ENCODE measurements at places on chromosomes 3 and 15.
A peak's percentile ranks its signal among the peaks of the same experiment; 100 is the strongest.

GRCh38 chr15:42157381-42157780 is 945 bp upstream of the PLA2G4F start:
- no peak for DNase-seq

GRCh38 chr3:10292505-10293419 is at the start of gene GHRL:
Gene GHRL (minus strand): TSS chr3:10292947. CDS start chr3:10290180, 2,767 bp downstream.
- DNase-seq, result peak; percentile 10

DNA sequence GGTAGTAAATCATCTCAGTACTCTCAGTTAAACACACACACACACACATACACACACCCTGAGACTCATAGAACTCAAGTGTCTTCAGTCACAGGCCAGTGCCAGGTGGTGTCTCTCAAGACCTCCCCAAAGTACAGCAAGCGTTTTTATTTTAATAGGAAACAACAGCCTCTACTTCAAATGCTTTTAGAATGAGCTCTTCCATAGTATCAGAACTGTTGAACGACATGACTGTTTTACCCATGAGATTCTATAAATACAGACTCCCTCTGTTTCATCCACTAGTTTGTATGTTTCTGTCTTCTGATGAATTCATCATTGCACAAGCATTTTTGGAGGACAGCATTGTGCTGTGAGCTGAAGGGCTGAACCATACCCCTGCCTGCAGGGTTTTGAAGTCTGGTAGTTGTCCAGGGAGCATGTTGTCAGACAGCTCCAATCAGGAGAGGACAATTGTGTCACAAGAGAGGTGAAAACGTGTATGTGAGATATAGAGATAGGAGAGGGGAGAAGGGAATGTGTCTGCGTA is 201.0 kb upstream of the BCL6 start:
- no peak for DNase-seq

DNA sequence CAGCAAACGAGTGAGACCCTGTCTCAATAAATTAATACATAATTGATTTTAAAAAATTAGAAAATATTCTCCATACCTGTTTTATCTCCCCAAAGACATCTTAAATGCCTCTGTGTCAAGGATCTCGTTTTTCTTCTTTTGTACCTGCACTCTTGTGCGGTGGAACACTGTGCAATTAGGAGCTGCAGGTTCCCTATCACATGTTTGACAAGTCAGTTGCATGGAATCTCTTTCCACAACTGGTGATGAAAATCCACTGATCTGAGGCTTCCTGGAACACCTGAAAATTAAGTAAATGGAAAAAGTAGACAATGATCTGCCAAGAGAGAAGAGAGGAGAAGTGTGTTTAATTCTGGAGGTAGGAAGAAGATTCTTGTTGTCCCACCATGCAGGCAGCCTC is 3.0 kb upstream of the SNX22 start:
- DNase-seq, result no peak

DNA sequence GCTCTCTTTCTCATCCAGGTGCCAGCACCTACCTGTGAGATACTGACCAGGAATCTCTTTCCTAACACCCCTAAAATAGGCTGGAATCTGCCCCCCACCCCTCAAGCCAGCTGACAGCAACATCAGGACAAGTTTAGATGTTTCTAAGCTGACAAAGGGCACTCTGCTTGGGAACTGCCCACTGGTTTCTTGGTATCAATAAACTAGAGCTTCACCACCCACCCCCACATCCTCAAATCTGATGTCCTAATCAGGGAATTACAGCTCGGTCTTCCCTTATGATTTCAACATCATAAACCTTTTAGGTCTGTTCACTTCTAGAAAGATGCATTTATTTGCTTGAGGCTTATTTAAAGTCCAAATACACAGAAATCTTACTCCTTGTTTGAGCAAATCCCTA is 34.7 kb downstream of the CEP19 start:
- DNase-seq, result no peak

- DNase-seq, result no peak
Observed at GRCh38 chr3:72658466-72659100, 189.7 kb downstream of the SHQ1 start.

- no peak for DNase-seq
Observed at GRCh38 chr15:30929064-30929669, 25.5 kb downstream of the FAN1 start.

DNA sequence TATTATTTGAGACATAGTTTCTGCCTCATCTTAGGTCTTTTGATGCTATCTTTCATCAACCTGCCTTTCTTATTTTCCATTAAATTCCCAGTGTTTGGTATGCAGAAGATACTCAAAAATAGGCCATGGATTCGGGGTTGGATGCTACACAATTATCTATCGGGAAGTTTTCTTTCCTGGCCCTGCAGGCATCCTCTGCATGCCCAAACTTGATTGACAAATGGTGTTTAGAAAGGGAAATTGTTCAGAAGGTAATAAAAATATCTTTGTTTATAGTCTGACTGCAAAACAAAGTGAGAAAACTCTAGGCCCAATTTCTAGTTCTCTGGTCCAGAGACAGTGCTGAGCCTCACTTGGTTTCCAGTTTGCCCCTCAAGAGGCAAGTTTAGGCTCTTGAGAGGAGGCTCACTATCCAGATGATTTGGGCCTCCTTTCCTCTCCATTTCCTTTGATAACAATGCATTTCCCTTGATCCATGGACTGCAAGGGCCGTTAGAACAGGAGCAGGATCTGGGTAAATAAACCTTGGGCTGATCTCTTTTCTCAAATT is 157.1 kb upstream of the DPH6 start:
- DNase-seq, result no peak

GRCh38 chr3:70824773-70825172 is 512.3 kb upstream of the MDFIC2 start:
- DNase-seq, result no peak

- no peak for DNase-seq
Observed at GRCh38 chr3:102099913-102100312, 250.6 kb downstream of the NFKBIZ start.

DNA sequence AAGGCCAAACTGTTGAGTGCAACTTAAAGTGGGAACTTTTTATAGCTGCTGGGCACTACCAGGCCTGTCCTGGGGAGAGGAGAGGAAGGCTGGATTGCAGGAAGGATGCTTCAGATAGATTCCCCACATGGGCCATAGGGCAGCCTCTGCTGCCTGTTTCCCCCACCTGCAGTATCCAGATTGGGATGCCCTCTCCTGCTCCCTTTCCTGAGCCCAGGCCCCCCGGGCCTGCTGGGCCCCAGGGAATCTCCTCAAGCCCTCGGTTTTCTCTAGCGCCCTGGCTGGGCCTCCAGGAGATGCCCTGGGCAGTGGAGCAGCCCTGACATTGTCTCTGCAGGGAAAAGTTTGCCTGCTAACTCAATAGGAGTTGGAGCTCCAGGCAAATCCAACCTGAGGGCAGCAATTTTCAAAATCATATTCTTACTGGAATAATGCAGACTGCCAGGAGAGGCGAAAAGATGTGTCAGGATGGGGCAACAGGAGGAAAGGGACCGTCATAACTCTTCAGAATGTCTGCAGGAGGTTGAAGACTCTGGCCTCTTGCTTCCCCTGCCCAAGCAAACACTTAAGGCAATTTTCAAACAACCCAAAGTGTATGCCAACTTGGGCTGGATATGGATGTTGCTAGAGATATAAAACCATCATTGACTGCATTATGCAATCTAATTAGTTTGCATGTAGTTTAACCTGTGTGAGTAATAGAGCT is 4.4 kb downstream of the NR2F2 start:
- DNase-seq, result no peak

- no peak for DNase-seq
Observed at GRCh38 chr3:50154476-50154839, 666 bp upstream of the SEMA3F start.

DNA sequence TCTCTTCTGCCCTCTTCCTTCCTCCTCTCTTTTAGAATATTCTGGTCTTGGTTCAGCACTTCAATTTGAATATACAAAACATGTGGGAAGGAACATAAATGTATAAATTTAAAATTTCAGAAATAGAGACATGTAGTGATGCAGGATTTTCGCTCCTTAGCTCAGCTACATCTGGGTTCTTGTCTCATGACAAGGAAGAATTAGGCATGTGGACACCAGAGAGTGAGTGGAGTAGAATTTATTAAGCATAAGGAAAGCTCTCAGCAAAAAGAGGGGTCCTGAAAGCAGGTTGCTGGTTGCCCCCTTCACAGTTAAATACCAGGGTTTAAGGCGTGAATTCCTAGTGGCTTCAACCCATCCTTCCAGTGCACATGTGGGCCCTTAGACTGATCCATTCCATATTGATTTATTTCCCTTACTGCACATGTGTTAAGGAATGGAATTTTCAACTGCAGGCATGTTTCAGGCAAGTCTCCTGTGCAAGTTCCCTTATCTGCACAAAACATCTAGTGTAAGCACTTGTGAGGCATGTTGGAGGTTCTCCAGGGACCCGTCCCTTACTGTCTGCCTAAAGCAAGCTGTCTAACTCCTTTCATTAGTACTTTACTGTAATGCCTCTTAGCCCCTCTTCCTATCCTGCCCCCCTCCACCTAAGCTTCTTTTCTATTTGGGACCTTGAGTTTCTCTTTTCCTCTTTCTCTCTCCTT is 133.2 kb upstream of the STRIT1 start:
- no peak for DNase-seq

DNA sequence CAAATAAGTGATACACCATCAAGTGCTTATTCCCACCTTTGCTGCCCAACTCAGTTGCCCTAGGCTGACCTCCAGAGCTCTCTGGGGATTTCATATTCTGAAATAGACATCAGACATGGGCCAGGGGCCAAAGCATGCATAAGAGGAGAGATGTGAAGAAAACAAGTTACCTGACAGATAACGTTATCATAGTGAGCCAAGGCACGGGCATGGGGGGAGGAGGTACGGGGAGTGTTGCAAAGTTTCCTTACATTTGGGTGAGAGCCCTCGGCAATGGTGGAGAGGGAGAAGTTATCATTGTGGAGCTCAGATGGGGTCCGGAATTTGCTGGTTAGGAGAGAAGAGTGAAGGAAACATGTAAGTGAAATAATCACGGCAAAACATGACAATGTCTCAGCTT is 9.8 kb downstream of the CSPG5 start:
- no peak for DNase-seq

- DNase-seq, result no peak
Observed at GRCh38 chr15:48010316-48010715, 110.5 kb upstream of the SLC24A5 start.

GRCh38 chr15:26954403-26954802 is 16.6 kb upstream of the GABRG3 start:
- DNase-seq, result no peak

- no peak for DNase-seq
Observed at GRCh38 chr3:160319322-160319721, 79.7 kb downstream of the IFT80 start.

DNA sequence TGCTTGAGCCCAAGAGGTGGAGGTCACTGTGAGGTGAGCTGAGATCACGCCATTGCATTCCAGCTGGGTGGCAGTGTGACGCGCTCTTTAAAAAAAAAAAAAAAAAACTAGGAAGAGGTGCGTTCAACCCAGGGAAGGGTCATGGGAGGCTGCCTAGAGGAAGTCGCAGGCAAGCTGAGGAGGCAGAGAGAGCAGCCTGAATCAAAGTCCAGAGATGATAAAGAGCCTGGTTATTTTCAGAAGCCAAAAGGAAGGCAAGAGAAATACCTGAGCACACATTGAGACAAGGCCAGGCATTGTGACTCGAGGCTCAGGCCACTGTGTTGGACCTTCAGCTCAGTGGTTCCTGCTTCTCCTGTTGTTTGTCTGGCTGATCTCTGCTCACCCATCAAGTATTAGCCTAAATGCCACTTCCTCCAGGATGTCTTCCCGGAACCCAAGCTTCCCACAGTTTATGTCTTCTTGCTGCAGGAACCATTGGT is 16.1 kb upstream of the GCNT3 start:
- DNase-seq, result no peak

- no peak for DNase-seq
Observed at GRCh38 chr15:62444104-62445022, 279.3 kb upstream of the C2CD4B start.

DNA sequence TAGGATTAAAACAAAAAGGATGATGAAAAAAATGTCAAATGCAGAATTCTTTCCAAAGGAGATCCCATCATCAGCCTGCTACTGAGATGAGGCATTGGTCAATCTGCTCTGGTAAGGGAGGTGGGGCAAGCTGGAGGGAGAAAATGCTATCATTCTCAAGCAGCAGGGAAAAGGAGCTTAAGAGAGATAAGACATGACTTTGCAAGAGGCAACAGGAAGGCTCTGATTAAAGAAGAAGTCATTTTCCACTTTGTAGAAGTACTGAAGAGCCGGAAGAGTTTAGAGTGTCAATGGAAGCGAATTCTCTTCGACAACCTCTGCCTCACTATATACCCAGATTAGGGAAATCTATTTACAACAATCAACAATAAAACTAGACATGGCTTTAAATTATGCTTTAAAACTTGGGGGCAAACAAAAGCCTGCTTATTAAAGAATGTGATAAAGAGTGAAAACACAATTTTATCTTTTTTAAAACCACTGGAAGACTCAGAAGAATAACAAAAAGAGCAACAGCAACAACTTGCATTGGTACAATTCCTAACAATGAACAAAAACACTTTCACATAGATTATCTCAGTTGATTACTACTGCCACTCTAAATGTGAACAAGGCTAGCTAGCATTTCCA is 81.8 kb upstream of the NANOGP8 start:
- no peak for DNase-seq

- DNase-seq, result no peak
Observed at GRCh38 chr3:59816312-59816711, 766.5 kb upstream of the CFAP20DC start.

GRCh38 chr3:46561951-46562350 is 4.2 kb downstream of the LRRC2 start:
- DNase-seq, result no peak

DNA sequence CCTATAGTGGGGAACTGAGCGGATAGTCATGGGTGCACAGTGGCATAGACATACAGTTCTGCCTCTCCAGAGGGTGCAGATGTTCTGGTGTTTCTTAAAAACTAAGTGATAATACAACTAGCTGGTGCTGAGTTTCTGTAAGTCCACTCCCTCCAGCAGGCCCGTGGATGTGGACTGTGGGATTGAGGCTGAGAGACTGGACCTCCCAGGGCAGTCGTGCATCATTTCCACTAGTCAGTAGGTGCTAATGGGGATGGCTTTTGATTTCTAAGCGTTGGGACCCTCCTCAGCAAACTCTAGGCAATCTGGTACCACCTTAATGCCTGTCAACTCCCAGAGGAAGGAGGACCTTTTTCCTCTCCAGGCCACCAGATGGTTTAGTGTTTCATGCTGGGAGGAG is 27.3 kb upstream of the TIMP4 start:
- DNase-seq, result no peak

- no peak for DNase-seq
Observed at GRCh38 chr3:14352002-14352627, 50.3 kb upstream of the SLC6A6 start.

GRCh38 chr3:170909129-170909903 is 879 bp upstream of the EIF5A2 start:
- DNase-seq, result no peak

- no peak for DNase-seq
Observed at GRCh38 chr3:149507491-149508324, 33.2 kb downstream of the TM4SF4 start.

DNA sequence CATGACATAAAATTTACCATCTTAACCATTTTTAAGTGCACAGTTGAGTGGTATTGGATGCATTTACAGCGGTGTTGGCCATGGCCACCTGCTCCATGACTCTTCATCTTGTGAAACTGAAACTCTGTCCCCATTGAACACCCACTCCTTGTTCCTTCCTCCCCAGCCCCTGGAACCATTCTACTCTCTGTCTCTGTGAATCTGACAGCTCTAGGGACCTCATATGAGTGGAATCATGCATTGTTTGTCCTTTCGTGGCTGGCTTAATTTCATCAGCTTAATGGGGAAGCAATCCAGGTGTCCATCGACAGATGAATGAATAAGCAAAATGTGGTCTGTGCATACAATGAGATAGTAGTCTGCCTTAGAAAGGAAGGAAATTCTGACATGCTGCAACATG is 42.5 kb downstream of the PLXNA1 start:
- no peak for DNase-seq

GRCh38 chr15:70741107-70741531 is 22.2 kb downstream of the UACA start:
- DNase-seq, result no peak
